ENCODE measurements at places on chromosomes 3 and 15. TPM values are rescaled to one million over a fixed set of nuclear protein-coding genes. Genes with fewer than 3 reads are reported as not detected.
A peak's percentile ranks its signal among the peaks of the same experiment; 100 is the strongest.

Gene PLA2G4E
- total RNA-seq, result not detected

Gene PLCB2
- total RNA-seq, result 96.3 TPM

DNA sequence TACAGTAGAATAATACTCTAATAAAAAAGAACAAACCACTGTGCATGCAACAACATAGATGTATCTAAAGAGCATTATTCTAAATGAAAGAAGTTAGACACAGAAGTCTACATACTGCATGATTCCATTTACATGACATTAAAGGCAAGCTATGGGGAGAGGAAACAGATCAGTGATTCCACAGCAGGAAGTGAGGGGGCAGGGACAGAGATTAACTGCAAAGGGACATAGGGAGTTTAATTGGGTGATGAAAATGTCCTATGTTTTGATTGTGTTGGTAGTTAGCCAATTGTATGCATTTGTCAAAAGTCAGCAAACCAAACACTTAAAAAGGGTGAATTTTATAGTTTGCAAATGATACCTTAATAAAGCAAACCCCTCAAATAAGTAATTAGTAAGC is 13.8 kb downstream of the CRYGS start:
- H3K27ac ChIP-seq, result no peak overlapping the region
- H3K4me3 ChIP-seq, result no peak overlapping the region
- no peaks in the 10 kb centered on the region for H3K36me3 ChIP-seq
- no peak for DNase-seq
- H3K4me1 ChIP-seq, result peaks cover 26% of the 10 kb centered on the region

Gene MITF
- total RNA-seq, result 0.07 TPM

- no peak for DNase-seq
- H3K27me3 ChIP-seq, result no peaks in the 10 kb centered on the region
- peaks cover 43% of the 10 kb centered on the region for H3K4me1 ChIP-seq
- no peak overlapping the region for H3K4me3 ChIP-seq
- peaks cover 46% of the 10 kb centered on the region for H3K36me3 ChIP-seq
These were observed 112.7 kb downstream of the TNIK start for GRCh38 chr3:171347301-171348039.

Gene SIDT1
- total RNA-seq, result 11.7 TPM

GRCh38 chr15:97652700-97653167 is 307.8 kb upstream of the ARRDC4 start:
- peaks cover 9% of the 10 kb centered on the region for H3K27me3 ChIP-seq
- H3K36me3 ChIP-seq, result no peaks in the 10 kb centered on the region

DNA sequence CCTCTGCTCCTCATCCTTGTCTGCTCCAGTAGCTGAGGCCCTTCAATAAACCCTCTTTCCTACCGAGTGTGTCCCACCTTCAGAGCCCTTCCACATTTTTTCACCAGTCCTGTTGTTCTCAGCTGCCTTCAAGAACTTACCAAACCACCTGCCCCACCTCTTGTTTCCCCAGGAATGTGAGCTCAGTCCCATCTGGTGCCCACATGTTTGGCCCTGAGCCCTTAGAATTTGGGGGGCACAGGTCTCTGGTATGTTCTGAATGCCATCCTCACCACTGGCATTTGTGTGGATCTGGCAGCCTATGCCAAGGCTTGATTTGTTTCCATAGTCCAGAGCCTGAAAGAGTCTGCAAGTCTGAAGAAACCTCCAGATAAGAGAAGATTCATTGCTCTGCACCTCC is 315.2 kb upstream of the PPP2R3A start:
- no peaks in the 10 kb centered on the region for H3K36me3 ChIP-seq
- H3K27ac ChIP-seq, result no peak overlapping the region
- no peaks in the 10 kb centered on the region for H3K4me1 ChIP-seq
- no peak overlapping the region for H3K4me3 ChIP-seq
- DNase-seq, result no peak
- H3K27me3 ChIP-seq, result no peaks in the 10 kb centered on the region

DNA sequence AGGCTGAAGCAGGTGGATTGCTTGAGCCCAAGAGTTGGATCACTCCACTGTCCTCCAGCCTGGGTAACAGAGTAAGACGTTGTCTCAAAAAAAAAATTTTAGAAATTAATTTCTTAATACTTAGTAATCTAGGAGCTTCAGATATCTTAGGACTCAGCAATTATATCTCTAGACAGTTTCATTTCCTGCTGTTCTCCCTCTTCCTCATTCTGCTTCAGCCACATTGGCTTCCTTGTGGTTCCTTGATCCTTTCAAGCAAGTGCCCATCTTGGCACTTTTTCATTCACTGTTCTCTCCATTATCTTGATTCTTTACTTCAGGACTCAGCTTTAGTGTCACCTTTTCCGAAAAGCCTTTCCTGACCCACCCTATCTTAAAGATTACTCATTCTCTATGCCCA is 22.5 kb downstream of the TMEM202 start:
- no peaks in the 10 kb centered on the region for H3K36me3 ChIP-seq
- peaks cover 10% of the 10 kb centered on the region for H3K27me3 ChIP-seq
- no peaks in the 10 kb centered on the region for H3K4me1 ChIP-seq
- no peak for DNase-seq
- no peak overlapping the region for H3K4me3 ChIP-seq

DNA sequence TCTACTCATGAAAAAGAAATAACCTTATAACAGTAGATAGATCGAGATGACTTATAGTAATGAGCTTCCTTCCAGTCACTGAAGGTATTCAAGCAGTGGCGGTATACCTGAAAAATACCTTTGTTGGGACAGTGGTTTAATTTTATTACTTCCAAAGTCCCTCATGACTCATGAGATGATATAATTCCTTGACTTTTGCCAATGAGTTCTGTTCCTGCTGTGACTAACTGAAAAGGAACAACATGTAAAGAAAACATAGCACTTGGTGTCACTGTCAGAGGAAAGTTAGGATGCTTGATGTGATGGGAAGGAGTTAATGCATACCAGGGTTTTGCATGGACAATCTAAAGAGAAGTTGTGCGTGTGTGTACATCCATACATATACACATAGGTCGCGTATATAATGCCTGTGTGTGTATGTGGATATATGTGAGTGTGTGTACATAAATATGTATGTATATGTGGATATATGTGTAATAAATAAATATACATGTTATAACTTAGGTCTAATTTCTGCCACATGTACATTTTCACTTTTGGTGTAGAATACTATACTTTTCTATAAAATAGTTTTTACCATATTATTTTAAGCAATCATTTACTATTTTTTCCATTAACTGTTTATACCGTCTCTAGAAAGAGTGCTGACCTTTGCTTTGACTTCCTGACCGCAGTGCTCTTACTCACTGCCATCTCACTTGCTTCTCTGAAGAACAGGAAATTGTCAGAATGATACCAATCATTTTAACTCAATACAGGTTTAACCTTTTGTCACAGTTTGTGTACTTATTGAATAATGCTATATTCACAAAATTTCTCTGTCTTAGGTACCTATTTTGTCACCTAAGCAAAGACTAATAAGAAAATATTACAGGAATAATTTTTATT is 12.6 kb upstream of the PAK2 start:
- H3K4me1 ChIP-seq, result peaks cover 40% of the 10 kb centered on the region
- no peak for DNase-seq
- H3K27me3 ChIP-seq, result no peaks in the 10 kb centered on the region
- H3K27ac ChIP-seq, result peak overlapping the region; percentile 65

DNA sequence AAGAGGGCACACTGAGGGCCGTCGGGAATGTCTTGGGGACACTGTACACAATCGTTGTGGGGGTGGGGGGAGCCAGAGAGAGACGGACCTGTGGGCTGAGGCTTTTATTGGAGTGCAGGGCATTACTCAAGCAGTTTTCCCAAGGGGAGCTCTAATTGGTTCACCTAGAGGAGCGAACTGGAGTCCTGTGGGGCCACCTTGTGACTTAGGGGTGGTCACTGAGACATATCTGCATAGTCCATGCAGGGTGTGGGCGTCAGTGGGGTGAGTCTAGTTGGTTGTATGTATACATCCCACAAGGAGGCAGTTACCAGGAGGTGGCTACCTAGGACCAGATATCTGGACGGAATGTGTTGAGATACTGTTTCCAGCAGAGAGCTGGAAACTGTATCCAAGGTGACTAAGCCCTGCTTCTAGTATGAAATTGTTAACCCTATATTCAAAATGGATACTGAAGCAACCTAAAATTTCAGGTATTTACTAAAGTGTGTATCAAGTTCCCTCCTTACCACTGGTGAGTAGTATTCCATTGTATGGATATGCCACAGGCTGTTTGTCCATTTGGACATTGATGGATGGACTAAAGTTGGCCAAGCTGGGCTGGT is 2.6 kb upstream of the PIGZ start:
- peaks cover 15% of the 10 kb centered on the region for H3K36me3 ChIP-seq
- H3K4me1 ChIP-seq, result peaks cover 11% of the 10 kb centered on the region
- H3K4me3 ChIP-seq, result peak overlapping the region; percentile 21
- H3K27me3 ChIP-seq, result peaks cover 6% of the 10 kb centered on the region

DNA sequence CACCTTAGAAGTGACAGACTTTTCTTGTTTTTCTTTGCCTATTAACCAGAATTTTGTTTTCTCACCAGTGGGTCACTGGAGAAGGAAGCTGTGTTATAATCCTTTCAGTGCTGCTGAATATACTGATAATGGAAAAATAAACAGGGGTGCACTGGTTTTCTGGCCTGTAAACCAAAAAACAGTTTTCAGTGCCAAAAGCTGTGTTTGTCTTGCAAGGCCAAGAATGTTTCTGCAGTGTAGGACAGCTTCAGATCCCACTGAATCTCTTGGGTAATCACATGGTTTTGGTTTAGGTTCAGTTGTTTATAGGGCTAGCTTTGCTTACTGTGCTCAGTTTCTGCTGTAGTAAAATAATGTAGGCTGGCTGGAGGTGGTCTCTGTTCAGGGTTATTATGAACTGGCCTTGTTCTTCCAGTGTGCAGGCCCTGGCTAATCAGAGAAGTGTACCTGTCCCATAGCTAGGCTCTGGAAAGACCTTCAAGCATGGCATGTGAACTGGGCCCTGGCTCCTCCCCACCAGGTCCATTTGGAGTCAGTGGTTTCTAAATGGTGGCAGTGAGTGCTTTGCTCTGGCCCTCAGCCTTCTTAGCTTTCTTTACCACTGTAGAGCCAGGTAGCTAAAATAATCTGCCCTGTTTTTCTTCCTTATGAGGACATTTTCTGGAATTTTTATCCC is 18.7 kb downstream of the PDE8A start:
- DNase-seq, result no peak
- H3K4me1 ChIP-seq, result peaks cover 13% of the 10 kb centered on the region
- H3K27ac ChIP-seq, result no peak overlapping the region

DNA sequence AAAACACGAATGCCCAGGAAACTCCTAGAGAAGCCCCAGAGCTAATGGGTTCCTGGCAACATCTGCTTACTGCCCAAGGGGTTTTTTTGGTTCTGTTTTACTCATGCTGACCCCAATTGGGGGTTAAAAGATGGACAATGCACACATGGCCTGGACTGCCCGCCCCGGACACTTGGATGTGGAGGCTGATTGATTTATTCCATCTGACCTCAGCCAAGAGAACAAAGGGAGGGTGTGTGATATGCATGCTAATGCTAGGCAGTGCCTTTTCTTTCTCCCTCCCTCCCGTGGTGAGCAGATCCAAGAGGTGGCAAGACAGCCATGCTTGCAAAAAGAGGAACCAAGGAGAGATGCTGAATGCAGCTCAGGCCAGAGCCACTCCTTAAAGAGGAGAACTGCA is 3.3 kb upstream of the LRTM1 start:
- no peak for DNase-seq
- H3K27ac ChIP-seq, result no peak overlapping the region
- no peak overlapping the region for H3K4me3 ChIP-seq
- no peaks in the 10 kb centered on the region for H3K27me3 ChIP-seq
- H3K4me1 ChIP-seq, result no peaks in the 10 kb centered on the region

- H3K4me3 ChIP-seq, result no peak overlapping the region
- no peaks in the 10 kb centered on the region for H3K4me1 ChIP-seq
- no peaks in the 10 kb centered on the region for H3K36me3 ChIP-seq
- no peak for DNase-seq
- no peak overlapping the region for H3K27ac ChIP-seq
- H3K27me3 ChIP-seq, result no peaks in the 10 kb centered on the region
These were observed 43.2 kb downstream of the TMEM45A start for GRCh38 chr3:100535610-100535943.

- H3K4me3 ChIP-seq, result no peak overlapping the region
- H3K27ac ChIP-seq, result no peak overlapping the region
- no peaks in the 10 kb centered on the region for H3K4me1 ChIP-seq
- peaks cover 2% of the 10 kb centered on the region for H3K27me3 ChIP-seq
- no peaks in the 10 kb centered on the region for H3K36me3 ChIP-seq
- DNase-seq, result no peak
These were observed 192.9 kb downstream of the RYR3 start for GRCh38 chr15:33503681-33504080.

Gene MAP4
- 144 TPM for total RNA-seq

DNA sequence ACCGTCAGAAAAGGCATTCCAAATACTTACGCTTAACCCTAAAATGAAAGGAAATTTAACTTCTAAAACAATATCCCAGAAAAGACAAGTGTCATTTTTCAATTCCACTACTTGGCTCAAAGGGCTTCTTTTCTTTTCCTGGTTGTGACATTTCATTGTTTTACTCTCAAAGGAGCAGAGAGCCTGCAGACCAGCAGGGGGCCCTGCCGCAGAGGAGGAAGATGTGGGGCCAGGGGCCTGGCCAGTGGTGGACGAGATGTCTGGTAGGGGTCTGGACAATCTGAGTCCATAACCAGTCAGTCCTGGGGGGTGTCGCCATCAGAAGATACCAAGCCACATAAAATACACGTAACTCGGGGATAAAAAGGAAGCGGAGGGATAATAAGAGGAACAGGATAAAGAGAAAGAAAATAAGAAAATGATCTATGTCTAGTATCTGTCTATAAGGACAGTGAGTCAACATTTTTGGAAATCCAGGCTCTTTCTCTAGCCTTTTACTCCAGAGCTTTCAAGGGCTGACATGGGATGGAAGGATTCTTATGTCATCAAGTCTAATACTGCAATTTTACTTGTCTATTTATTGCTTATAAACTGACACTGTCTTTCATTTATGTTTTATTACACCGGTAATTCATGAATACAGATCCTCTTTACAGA is 54.2 kb upstream of the ARHGEF3 start:
- peaks cover 57% of the 10 kb centered on the region for H3K4me1 ChIP-seq
- H3K36me3 ChIP-seq, result peaks cover 19% of the 10 kb centered on the region
- DNase-seq, result no peak
- H3K27ac ChIP-seq, result peak overlapping the region; percentile 20
- no peaks in the 10 kb centered on the region for H3K27me3 ChIP-seq

Gene CLDN16
- not detected for total RNA-seq

GRCh38 chr15:101193806-101194545 is 57.9 kb downstream of the CHSY1 start:
- H3K27ac ChIP-seq, result peak overlapping the region; percentile 66
- peak overlapping the region; percentile 54 for H3K4me3 ChIP-seq
- H3K27me3 ChIP-seq, result no peaks in the 10 kb centered on the region
- H3K36me3 ChIP-seq, result peaks cover 59% of the 10 kb centered on the region
- peaks cover 89% of the 10 kb centered on the region for H3K4me1 ChIP-seq
- DNase-seq, result no peak

- peaks cover 2% of the 10 kb centered on the region for H3K27me3 ChIP-seq
- H3K4me1 ChIP-seq, result no peaks in the 10 kb centered on the region
- no peak overlapping the region for H3K4me3 ChIP-seq
These were observed 31.2 kb downstream of the STRIT1 start for GRCh38 chr3:155262295-155262694.

Gene MCTP2
- total RNA-seq, result 91.5 TPM

GRCh38 chr3:11717768-11718636 is 74.3 kb upstream of the VGLL4 start:
- peak overlapping the region; percentile 84 for H3K4me3 ChIP-seq
- no peaks in the 10 kb centered on the region for H3K36me3 ChIP-seq
- no peak for DNase-seq
- H3K27ac ChIP-seq, result no peak overlapping the region

- H3K36me3 ChIP-seq, result no peaks in the 10 kb centered on the region
- H3K4me3 ChIP-seq, result no peak overlapping the region
- no peaks in the 10 kb centered on the region for H3K4me1 ChIP-seq
- no peak overlapping the region for H3K27ac ChIP-seq
- no peak for DNase-seq
These were observed 59.1 kb downstream of the CORO2B start for GRCh38 chr15:68637767-68638404.
